ENCODE measurements at places on chromosomes 1 and 21.

DNA sequence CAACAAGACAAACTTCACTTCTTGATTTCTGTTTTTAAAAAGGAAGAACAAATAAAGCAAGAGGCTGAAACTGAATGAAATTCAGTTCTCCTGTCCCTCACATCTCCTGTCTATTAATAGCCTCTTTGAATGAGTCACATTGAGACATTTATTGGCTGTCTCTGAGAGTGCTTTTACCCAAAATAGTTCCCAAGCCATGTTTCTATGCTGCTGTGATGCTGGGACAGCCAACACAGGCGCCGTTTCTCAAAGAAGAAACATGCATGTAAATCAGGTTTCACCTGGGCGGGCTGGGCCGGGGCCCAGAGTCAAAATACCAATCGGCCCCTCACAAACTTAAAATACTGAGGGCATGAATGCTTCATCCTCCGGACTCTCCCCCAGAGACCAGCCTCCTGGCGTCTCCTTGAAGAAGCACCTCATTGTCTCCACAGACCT, 105.2 kb downstream of the EDEM3 start:
- no peak for DNase-seq

- no peak for DNase-seq
Observed at GRCh38 chr1:99003581-99004253, 944 bp downstream of the PLPPR5 start.

DNA sequence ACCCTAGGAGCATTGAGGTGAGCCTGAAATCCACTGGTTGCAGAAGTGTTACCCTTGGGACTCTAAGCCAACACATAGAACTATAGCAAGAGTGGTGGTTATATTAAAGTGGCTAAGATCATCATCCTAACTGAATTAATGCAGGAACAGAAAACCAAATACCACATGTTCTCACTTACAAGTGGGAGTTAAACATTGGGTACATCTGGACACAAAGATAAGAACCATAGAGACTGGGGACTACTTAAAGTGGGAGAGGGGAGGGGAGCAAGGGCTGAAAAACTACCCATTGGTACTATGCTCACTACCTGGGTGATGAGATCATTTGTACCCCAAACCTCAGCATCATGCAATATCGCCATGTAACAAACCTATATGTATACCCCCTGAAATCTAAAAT, 100.0 kb downstream of the SLC25A24 start:
- no peak for DNase-seq

GRCh38 chr1:55886856-55887712, 671.9 kb upstream of the USP24 start:
- no peak for DNase-seq

DNA sequence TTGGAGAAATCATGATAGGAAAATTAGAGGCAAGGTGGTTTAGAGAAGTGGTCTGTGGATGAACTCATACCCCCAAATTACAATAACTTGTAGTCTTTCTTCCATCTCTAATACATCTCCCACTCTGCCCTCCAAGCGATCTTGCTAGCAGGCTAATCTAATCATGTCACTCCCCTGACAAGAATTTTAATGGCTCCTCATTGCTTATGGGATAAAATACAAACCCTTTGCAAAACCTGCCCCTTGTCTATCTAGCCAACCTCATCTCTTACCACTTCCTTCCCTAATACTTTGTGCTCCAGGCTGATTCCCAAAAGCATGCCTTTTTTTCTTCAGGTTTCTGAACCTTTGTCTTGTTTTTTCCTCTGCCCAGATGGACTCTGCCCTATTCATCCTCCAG, 71.3 kb upstream of the LRRN2 start:
- DNase-seq = no peak

All from cerebellar nuclear complex (tissue), 1 donor.